Fibroblast of lung (primary cell): ENCODE measurements at places on chromosomes 2 and 18.

GRCh38 chr18:13653746-13654433, 72.5 kb downstream of the FAM210A start:
- no peak for DNase-seq

DNA sequence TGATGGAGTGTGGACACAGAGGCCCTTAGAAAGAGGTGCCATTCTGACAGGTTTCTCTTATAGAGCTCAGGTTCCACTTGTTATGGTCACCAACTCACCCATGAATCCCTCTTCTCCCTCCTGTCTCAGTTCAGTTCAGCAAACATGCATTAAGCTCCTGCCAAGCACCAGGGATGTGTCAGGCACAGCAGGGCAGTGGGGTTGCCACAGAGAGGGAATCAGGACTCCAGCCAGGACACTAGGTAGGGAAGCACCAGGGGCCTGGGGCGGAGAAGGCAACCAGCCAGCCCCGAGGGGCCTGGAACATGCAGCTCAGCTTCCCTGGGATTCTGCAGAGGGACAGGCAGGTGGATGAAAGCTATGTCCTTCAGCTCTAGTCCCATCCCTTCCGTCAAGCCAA, 44.6 kb downstream of the TOGARAM2 start:
- no peak for DNase-seq

DNA sequence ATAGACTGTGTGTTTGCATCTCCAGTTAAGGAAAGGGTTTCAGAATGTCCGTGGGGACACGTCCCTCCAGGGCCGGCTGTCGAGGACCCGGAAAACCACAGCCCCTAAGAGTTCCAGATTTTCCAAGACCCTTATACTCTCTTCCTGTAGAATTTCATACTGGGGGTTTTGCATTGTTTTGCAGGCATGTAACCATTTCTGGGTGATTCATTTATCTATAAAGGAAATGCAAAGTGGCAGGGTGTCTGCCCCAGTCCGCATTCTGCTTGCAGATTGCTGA, 8.5 kb downstream of the SP9 start:
- DNase-seq: no peak

- no peak for DNase-seq
Observed at GRCh38 chr2:50438259-50438658, 593.7 kb downstream of the NRXN1 start.

GRCh38 chr2:47346638-47347037, 56.3 kb upstream of the MSH2 start:
- DNase-seq: no peak

GRCh38 chr2:147083664-147084063, 761.2 kb upstream of the ACVR2A start:
- no peak for DNase-seq

- no peak for DNase-seq
Observed at GRCh38 chr18:54378057-54378456, 20.4 kb downstream of the C18orf54 start.

GRCh38 chr2:10980886-10981425, 69.2 kb downstream of the KCNF1 start:
- DNase-seq: no peak

GRCh38 chr2:200627110-200627770, 41.4 kb downstream of the AOX1 start:
- DNase-seq: no peak

DNA sequence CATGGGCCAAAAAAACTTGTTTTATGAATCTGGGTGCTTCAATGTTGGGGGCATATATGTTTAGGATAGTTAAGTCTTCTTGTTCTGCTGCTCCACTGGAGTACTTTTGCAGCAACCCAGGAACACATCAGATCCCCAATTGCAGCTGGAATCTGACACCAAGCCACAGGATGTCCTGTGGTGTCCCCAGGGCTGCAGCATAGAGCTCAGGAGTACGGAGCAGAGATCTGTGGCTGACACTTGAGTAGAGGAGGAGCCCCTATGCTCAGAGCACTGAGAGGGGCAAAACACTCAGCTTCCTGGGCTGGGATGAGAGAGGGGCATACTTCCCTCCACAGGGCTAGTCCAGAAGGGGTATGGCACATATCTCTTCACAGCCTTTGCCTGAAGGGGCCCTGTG, 138.9 kb upstream of the ERBB4 start:
- DNase-seq: no peak

GRCh38 chr2:170533156-170533555, 182.0 kb upstream of the SP5 start:
- no peak for DNase-seq

DNA sequence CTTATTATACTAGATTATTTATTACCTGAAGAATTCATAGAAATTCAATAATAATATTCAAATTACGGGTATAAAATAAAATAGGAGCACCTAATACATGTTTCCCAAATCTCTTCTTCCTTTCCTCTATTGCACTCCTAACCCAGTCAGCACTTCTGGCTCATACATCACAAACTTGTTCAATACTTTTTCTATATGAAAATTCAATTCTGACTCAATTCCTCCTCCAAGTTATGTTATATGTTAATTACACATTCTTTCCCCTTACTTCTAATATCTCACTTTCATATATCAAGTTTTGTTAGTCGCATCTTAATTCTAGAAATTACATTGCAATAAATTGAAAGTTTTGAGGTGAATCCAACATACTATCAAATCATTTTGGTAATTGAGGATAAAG, 17.9 kb upstream of the COL3A1 start:
- no peak for DNase-seq

DNA sequence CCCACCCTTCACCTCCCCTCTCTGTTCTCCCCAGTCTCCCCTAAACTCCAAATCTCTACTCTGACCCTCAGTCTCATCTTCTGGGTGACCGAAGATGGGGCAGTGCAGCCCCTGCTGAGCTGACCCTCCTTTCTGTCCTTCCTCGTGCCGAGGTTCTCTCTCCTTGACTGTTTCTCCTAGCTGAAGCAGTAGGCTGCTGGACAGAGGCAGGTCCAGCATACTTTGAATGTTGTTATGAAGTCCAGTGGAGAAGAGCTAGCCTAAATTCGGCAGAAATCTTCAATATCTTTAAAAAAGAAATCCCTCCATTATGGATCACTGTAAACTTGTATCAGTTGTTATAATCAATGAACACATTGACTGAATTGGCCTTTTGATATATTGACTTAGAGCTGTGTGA, 63.2 kb downstream of the RRM2 start:
- DNase-seq: no peak

DNA sequence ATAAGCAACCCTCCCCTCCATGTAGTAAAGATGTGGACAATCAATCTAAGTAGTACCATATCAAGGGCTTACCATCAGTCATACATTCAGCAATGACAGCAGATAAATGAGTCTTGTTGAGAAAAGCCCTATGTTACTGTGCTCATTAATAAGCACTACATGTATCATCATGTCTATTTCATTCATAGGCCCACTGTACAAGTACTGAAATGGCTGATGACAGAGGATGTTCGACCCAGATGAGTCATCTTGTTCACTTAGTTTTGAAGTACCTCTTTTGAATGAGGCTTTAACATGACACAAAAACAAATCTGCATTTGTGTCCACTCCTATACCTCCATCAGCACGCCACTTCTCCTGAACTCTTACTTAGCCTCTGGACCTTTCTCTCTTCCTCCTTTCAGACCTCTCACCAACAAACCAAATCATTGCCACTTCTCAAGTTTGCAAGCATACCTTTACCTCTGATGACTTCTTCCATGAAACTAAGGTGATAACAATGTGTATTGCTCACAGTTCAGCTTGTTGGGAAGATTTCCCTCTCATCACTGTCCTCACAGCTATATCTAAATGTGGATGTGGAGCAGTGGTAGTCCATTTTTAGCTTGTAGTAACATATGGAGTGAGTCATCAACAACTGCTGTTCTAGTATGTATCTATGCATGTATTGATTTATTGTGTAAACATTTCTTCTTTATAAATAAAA, 921.0 kb upstream of the SLC39A10 start:
- peak; percentile 3 for DNase-seq

GRCh38 chr2:9941196-9941995, 10.1 kb upstream of the GRHL1 start:
- DNase-seq: peak; percentile 60

DNA sequence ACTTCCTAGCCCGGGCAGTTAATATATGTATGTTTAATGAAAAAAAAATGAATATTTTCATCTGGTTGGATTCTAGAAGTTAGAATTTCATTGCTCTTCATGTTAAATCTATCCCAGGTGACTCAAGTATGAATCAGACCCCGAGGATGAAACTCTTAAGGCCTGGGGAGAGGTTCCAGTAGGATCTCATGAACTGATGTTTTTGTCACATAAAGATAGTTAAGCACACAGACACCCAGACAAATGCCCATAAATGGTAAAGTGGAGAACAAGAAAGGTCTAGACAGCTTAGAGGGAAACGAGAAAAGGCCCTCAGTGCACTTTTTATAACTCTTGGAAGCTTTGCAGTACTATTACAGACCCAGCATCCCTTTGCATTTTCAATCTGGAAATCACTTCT, 114.1 kb downstream of the RIF1 start:
- DNase-seq: peak; percentile 15

DNA sequence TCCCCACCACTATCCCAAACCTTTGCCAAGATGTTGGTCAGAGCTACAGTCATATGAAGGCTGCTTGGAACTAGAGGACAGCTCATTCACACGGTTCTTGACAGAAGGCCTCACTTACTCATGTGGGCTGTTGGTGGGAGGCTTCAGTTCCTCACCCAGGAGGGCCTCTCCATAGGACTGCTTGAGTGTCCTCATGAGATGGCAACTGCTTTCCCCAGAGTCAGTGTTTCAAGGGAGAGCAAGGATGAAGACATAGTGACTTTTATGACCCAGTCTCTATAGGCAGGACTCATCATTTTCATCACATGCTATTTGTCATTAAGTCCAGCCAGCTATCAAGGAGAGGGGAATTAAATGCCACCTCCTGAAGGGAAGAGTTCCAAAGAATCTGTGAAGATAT, 33.4 kb upstream of the OLA1 start:
- no peak for DNase-seq

DNA sequence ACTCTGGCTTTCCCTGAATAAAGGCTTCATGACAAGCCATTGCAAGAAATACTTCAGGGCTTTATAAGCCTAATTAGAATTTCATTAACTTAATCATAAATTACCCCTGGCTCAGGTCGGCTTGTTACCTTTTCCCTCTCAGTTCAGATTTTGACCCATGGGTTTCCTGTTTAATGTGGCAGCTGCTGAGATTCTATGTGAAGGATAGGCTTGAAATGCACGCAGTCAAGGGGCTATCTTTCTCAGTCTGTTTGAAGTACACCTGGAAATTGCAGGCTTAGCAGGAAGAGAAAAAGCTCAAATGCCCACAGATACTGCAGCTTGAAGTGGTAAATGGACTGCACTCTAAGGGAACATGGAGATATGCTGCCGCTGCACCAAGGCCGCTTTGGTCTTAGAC, 49.4 kb downstream of the CAVIN2 start:
- DNase-seq: no peak

- DNase-seq: no peak
Observed at GRCh38 chr2:218091746-218092145, 22.7 kb downstream of the RUFY4 start.

DNA sequence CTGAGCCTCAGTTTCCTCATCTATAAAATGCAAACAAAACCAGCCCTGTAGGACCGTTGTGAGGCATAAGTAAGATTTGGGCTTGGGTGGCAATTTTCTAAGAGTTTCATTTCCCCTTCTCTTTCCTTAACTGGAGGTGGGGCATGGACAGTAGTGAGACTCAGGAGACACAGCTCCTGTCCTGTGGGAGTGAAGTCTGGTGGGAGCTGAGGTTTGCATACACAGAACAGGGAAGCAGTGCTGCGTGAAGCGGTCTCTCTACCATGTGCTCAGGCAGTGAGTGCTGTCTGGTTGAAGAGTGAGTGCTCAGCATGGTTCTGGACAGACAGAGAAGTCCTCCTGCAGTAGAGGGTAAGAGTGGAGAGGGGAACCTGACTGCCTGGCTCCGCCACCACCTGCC, 62.3 kb upstream of the MCFD2 start:
- DNase-seq: no peak

DNA sequence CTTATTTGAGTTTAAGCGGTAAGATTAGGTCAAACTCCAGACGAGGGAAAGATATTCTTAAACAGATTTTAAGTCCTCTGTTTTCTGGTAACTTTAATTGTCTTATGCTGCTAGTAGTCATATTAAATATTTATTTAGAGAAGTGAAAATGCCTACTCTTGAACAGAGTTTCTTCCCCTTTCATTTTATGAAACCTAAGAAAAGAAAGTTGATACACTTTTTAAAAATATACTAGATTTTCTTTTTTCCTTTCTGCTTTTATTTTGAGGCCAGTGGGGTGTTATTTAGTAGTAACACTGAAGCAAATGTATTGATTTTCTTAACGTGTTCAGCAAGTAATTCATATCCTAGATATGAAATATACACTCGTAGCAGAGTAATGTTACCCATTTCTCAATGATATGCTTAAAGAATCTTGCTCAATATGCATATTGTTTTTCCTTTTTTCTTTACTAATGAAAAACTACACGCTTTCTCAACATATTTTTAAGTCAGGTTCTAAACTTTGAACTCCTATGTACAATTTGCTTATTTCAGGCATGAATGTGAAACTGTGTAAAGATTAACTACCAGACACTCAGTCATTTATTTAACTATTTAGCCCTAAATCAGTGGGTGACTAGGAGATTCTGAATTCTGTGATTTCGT, 691 bp downstream of the KYNU start:
- no peak for DNase-seq

- DNase-seq: no peak
Observed at GRCh38 chr2:202717598-202718310, 83.0 kb downstream of the FAM117B start.

- DNase-seq: no peak
Observed at GRCh38 chr2:217838409-217838831, 164.4 kb downstream of the TNS1 start.

GRCh38 chr2:226475650-226476049, 324.0 kb downstream of the IRS1 start:
- DNase-seq: peak; percentile 89

GRCh38 chr2:223086370-223086981, 34.5 kb downstream of the KCNE4 start:
- DNase-seq: no peak
